ENCODE measurements at places on chromosomes 7 and 10.

GRCh38 chr10:110648692-110649346 is 4.7 kb downstream of the RBM20 start:
- DNase-seq: no peak

GRCh38 chr10:51729822-51730555 is 30.6 kb upstream of the CSTF2T start:
- DNase-seq: no peak

- no peak for DNase-seq
Observed at GRCh38 chr7:137386966-137387365, 43.4 kb upstream of the PTN start.

GRCh38 chr10:16745061-16745460 is 72.2 kb downstream of the RSU1 start:
- DNase-seq: no peak

- peak; percentile 89 for DNase-seq
Observed at GRCh38 chr10:91194497-91195179, 25.8 kb upstream of the PCGF5 start.

GRCh38 chr7:9645756-9646155 is 1212.3 kb downstream of the NXPH1 start:
- no peak for DNase-seq
